NCI-H460 (cell line): ENCODE measurements at places on chromosomes 3 and 15. TPM values are rescaled to one million over a fixed set of nuclear protein-coding genes. Genes with fewer than 3 reads are reported as not detected.

Gene CADPS
- not detected in 2 replicates for total RNA-seq

Gene TRIM42
- total RNA-seq, result not detected in 2 replicates

Gene MBNL1
- total RNA-seq, result 130 and 132 TPM in 2 replicates

Gene ROBO1
- 2.2 and 3.2 TPM in 2 replicates for total RNA-seq

Gene DUOXA1
- 0.97 and 0.98 TPM in 2 replicates for total RNA-seq

- no peak for DNase-seq
These were observed 121.4 kb upstream of the SGO1 start for GRCh38 chr3:20307383-20307782.

DNA sequence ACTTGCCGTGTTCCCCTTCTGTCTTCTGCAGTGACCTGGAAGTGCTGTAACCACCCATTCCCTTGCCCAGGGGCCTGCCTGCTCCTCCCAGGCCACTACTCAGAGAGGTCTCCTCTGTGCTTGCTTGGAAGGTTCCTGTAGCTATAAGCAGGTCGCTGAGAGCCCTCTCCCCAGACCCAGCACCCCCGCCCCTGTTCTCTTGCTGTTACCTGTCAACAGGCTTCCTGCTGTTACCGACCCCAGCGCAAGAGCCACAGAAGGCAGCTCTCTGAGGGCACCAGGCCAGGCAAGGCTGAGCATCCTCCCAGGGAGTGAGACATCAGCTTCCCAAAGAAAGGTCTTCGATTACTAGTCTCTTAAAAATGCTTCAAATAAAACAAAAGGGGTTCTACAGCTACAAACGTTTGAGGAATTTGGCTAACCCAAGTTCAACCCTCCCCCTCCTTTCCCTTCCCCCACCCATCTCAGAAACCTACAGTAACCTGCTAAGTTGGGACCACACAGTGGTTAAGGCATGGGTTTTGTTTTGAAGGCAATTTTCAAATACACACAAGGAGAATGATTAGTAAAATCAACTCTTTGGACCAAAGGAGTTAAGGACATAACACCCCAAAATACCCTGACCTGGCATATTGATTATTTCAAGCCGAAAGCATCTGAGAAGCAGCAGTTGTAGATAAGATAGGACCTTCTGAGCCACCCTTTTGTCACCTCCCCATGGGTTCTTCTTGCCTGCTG, 74.9 kb upstream of the MFGE8 start:
- no peak for DNase-seq

DNA sequence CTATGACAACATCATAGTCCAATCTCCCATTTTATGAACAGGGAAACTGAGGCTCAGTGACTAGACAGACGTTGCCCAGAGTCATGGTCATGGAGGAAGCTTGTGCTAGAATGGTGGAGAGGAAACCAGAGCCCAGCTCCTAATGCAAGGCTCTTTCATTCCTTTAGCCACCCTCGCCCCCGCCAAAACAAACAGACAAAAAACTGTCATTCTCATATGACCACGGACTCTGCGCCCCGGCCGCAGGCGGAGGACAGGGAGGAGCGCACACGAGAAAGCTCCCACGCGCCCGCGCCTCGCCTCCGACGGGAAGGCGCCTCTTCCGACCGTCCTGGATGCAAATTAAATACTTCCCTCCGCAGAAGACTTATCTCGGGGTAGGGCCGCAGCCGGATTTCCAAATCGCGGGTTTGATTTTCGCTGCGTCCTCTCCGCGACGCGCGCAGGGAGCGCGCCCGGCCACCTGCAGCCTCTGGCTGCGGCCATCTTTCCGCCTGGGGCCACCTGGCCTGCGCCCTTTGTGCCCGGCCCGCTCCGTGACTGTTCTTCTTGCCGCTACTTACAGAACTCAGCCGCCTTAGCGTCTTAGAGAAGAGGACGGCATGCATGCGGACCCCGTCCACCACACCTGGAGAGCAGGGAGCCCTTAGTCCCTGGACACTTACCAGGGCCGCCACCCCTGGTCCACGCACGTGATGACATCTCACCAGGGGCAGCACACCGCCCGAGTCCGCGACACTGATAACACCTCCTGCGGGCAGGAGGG, 670 bp upstream of the ATP13A3 start:
- no peak for DNase-seq

DNA sequence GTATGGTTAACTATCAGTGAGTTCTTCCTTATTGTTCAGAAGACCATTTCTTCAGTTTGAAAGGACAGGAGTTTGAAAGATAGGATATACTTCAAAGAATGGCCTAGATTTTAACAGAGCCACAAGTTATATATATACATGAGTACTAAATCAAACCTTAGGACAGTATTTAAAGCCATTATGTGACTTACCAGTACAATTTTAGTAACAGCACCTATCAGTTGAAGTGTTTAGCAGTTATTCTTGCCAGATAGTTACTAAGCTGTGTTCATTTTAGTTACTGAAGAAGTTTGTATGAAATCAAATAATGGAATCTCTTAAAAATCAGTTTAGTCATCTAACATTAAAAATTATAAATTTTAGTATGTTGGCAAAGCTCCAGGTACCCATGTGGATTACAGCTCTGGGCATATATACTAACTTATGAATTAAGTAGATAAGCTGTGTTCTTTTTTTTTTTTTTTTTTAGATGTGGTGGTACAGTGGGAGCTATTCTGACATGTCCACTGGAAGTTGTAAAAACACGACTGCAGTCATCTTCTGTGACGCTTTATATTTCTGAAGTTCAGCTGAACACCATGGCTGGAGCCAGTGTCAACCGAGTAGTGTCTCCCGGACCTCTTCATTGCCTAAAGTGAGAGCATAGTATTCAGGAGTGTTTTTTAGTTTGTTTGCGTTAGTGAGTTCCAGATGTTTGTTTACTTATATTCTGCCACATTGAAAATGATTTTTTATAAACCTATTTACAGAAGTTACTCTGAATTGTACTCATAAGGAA, 14.6 kb downstream of the SLC25A36 start:
- no peak for DNase-seq

GRCh38 chr3:42213417-42213816, 52.6 kb downstream of the CCK start:
- no peak for DNase-seq

DNA sequence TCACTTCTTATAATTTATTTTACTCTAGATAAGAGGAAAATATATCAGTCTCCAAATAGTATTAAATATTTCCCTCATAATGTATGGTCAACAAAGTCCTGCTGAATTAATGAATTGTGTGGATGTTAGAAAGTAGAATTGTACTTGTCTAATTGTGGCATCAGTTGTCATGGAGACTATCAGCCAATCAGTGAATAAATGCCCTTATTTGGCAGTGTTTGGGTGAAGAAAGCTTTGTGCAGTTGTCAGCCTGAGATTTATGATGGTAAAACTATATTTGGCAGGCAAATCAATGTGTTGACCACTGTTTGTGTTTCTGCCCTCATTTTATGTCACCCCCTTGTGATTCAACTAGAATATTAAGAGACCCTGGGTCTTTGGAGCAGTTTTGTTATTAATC, 293.6 kb upstream of the MDFIC2 start:
- no peak for DNase-seq

DNA sequence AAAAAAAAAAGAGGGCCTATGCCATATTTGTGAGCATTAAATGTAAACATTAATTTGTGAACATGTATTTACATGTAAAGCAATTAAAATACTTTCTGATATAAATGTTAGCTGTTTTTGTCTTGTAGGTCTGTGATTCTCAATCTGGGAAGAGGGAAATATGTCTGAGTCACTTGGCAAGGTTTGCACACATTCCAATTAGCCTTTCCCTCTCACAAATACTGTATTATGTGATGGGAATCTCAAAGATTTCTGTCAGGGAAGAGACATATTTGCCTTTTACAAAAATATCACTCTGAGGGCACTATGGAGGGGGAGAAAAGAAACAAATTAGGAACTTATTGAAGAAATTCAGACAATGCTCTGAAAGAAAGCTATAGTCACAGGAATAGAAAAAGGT, 483.6 kb downstream of the GBE1 start:
- DNase-seq, result no peak

- DNase-seq, result no peak
These were observed 40.3 kb downstream of the COPS2 start for GRCh38 chr15:49115062-49115461.

GRCh38 chr3:193829781-193830180, 236.8 kb downstream of the OPA1 start:
- DNase-seq, result no peak

DNA sequence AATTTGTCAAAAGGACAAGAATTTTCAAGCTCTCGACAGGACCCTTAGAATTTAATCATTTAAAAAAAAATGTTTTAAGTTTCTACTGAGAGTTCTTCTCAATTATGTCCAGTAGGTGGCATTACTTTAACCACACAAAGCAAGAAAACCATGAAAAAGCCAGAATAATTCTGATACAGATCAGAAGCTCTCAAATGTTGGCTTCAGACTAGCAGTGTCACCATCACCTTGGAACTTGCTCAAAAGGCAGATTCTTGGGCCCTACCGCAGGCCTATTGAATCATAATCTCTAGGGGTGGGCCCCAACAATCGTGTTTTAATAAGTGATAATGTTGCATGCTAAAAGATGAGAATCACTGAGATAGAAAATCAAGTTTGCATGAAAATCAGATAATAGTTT, 99.5 kb upstream of the KCNMB2 start:
- no peak for DNase-seq

GRCh38 chr15:61916104-61916503, 144.1 kb downstream of the VPS13C start:
- no peak for DNase-seq
